ENCODE measurements at places on chromosomes 7 and 10. TPM values are rescaled to one million over a fixed set of nuclear protein-coding genes. Genes with fewer than 3 reads are reported as not detected.
A peak's percentile ranks its signal among the peaks of the same experiment; 100 is the strongest.

NPSR1 gene
- total RNA-seq: not detected

CCDC172 gene
- not detected for total RNA-seq

DNA sequence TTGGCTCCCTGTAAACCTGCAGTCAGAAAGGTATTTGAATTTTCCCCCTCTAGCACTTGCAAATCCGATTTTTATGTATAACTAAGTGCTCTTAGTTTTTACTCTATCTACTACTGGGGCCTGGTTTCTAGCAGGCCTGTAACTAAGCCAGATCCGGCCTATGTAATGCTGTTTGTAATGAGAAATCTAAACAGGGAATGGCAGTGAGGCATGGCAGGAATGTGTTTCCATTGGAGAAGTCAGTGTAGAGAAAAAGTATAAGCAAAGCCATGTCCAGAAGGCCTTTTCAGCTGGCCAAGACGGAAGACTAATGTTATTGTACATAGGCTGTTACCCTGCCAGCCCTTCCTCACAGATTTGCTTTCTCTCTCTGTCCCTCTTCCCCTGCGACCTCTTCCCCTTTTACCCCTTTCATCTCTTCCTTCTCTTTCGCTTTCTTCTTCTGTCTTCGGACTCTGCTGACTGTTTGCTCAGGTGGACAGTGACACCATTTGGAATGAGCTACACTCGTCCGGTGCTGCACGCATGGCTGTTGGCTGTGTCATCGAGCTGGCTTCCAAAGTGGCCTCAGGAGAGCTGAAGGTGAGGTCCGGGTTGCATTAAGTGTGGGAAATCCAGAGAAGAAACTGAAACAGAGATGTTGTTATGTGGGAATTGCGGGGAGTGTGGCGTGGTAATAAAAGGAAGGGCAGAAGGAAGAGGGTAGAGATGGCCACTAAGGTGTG, 297.5 kb downstream of the HDAC9 start:
- no peaks in the 10 kb centered on the region for H3K27me3 ChIP-seq
- H3K36me3 ChIP-seq: peaks cover 4% of the 10 kb centered on the region

GRCh38 chr10:2619472-2619871, 447.9 kb upstream of the PFKP start:
- peaks cover 54% of the 10 kb centered on the region for H3K27me3 ChIP-seq
- peak; percentile 47 for DNase-seq
- no peak overlapping the region for H3K4me3 ChIP-seq
